ENCODE measurements at places on chromosomes 7 and 10. TPM values are rescaled to one million over a fixed set of nuclear protein-coding genes. Genes with fewer than 3 reads are reported as not detected.

Gene KIAA1217
- total RNA-seq, result 28.2 TPM

Gene ITIH5
- 10.5 TPM for total RNA-seq

Gene OR13A1
- not detected for total RNA-seq

- DNase-seq, result no peak
- no peak overlapping the region for H3K4me3 ChIP-seq
Measured at GRCh38 chr10:94666391-94667102, 17.0 kb upstream of the CYP2C18 start.

- no peaks in the 10 kb centered on the region for H3K4me1 ChIP-seq
- H3K27me3 ChIP-seq, result no peaks in the 10 kb centered on the region
- H3K36me3 ChIP-seq, result no peaks in the 10 kb centered on the region
- no peak overlapping the region for H3K27ac ChIP-seq
- DNase-seq, result no peak
Measured at GRCh38 chr10:121644501-121644900, 46.3 kb upstream of the FGFR2 start.

- no peak overlapping the region for H3K4me3 ChIP-seq
- peaks cover 31% of the 10 kb centered on the region for H3K4me1 ChIP-seq
- DNase-seq, result peak; percentile 75
- H3K27me3 ChIP-seq, result no peaks in the 10 kb centered on the region
- H3K27ac ChIP-seq, result peak overlapping the region; percentile 67
- H3K36me3 ChIP-seq, result no peaks in the 10 kb centered on the region
Measured at GRCh38 chr10:73887294-73888039, 13.1 kb upstream of the CAMK2G start.

DNA sequence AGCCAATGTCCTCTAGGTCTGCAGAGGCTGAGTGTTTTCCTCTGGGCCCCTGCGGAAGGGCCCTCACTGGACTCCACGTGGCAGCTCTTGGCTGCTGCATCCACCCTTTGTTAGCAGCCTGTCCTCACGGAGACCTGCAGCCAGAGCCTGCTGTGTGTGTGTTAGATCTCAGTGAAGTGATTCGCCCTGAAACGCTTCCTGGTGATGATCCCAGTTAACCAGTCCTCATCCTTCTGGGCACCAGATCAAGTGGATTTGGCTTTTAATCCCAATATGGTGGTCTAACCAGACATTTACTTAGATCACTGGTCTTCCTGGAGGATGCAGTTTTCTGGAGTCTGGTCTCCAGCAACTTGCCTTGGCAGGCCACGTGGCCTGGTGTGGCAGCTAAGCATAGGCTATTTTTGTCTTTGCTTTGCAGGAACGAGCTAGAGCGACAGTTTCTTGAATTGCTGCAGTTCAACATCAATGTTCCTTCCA is 39.5 kb upstream of the GJD4 start:
- no peaks in the 10 kb centered on the region for H3K27me3 ChIP-seq
- H3K27ac ChIP-seq, result no peak overlapping the region
- no peak for DNase-seq
- H3K4me1 ChIP-seq, result peaks cover 12% of the 10 kb centered on the region

DNA sequence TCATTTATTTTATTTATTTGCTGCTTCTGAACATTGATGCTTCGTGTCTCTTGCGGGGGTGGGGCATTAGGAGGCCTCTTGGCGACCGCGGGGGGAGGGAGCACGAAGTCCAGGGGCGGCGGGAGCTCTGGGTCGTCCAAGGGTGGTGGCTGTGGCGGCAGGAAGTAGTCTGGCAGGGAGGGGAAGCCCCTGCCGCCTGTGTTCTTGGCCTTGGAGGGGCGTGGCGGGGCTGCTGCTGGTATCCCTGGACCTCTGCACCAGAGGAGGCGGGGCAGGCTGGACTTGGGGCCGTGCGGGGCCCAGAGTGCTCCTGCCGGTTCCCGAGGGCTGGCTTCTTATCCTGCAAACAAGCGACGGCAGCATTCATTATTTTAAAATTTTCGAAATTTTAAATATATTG is 70.5 kb upstream of the ABI1 start:
- H3K27ac ChIP-seq, result no peak overlapping the region
- H3K4me1 ChIP-seq, result peaks cover 7% of the 10 kb centered on the region
- peak; percentile 65 for DNase-seq
